ENCODE measurements at places on chromosomes 6 and 20.

DNA sequence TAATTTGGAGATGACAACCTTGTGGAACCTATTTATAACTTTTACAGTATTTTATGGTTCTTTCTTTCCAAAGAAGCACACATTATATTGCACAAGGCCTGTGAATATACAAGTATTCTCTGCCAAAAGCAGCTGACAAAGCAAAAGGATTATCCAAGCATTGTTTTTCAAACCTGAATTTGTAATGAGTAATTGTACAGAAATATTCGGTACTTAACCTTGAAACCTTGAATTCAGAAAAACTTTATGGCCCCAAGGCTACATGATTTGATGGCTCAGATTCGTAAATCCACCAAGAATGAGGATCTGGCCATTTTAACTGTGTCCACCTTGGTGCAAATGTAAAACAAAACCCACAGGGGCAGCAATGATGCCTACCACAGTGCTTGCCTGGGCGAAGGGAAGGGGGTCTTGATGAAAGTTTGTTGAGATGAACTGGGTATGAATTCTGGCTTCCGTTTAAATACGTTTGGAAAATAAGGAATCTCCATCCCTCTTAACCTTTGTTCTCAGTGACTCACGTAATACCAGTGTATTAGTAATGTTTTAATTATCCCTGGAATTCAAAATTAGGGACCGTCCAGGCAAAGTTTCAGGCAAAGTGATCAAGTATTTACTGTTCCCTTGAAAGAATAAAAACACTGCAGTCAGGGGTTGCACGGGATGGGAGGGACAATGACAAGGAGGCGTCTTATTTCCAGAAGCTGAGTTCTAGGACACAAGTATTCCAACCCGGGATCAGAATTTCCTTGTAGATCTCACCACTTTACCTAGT is 2.7 kb upstream of the RBM24 start:
- DNase-seq, result no peak

GRCh38 chr6:137106183-137106582 is 61.4 kb upstream of the IL20RA start:
- no peak for DNase-seq

- no peak for DNase-seq
These were observed 23.1 kb downstream of the PSMG4 start for GRCh38 chr6:3281631-3282475.

DNA sequence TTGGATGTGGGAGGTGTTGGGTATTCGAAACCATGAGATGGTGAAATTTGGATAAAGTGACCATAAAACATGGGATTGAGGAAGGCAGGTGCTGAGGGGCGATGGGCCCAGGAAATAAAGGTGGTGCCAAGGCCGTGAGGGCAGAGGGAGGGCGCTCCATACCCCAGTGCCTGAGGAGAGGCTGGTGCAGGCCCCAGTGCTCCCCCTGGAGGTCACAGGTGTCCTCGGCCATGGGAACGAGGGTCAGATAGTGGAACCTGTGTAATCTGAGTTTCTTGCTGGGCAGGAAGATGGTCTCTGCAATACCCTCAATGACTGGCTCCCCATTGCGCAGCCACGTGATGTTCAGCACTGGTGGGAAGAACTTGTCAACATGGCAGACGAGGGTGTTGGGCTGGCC is 16.2 kb downstream of the HLA-DPB1 start:
- peak; percentile 64 for DNase-seq

- no peak for DNase-seq
These were observed 5.3 kb upstream of the TCP11 start for GRCh38 chr6:35146453-35146852.

DNA sequence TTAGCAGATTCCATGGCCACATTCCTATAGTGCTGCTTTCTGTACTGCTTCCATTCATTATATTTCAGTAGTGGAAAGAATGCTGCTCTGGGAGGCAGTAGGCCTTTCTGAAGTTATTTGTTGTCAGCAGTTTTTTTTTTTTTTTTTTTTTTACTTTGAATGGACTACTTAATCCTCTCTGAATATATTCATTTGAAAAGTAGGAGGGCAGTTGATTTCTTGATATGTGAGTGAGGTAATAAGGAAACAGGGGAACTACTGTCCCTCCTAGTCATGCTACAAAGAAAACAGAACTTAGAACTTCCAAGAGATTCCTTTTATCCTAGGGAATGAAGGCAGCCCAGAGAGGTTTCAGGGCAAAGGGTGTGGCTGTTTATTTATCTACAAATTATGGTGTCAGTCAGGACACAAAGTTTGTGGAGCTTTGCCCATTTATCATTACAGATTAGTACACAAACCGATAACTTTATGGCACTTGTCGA is 155.9 kb downstream of the JARID2 start:
- DNase-seq, result no peak

DNA sequence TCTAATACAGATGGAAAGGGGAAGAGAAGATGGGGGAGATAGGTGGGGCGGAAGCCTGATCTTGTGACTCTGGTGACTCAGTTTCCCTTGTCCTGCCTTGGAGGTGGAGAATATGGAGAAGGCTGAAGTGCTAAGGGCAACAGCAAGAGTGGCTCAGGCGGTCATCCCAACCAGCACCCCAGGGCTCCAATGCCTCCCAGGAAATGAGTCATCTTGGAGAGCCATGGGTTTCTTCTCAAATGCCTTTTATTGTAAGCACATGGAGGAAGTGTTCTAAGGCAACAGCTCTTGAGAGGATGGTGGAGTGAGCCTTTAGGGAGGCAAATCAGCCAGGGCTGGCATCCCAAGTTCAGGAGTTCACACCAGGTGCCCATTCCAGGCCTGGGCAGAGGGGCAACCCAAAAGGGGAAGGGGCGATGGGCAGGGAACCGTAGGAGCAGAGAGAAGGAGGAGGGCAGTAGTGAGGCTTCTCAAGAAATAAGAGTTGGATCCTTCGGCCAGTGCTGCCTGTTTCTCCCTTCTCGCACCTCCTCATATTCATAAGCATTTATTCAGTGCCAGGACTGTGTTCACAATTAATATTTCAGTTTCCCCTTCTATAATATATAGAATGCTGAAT is 13.2 kb upstream of the AHCY start:
- DNase-seq, result no peak

DNA sequence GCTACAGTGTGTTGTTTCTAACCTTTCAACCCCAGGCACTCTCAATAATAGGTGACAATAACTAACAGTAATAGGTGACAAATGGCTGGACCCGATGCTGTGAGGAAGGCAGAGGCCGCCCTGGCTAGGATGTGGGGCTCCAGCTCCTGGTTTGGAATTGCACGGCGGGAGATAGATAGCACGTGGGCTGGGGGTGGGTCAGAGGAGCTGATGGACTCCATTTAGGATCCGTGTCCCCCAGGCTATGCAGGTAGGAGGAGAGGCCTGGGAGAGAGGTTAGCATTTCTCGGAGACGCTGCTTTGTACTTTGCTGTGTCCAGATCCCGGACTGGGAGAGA is 61.4 kb downstream of the EZR start:
- DNase-seq, result no peak

GRCh38 chr20:32010101-32010500 is at the start of gene CCM2L:
TSS of gene CCM2L (plus strand) at chr20:32010438. CDS start at chr20:32010455, 17 bp downstream.
- DNase-seq, result no peak

DNA sequence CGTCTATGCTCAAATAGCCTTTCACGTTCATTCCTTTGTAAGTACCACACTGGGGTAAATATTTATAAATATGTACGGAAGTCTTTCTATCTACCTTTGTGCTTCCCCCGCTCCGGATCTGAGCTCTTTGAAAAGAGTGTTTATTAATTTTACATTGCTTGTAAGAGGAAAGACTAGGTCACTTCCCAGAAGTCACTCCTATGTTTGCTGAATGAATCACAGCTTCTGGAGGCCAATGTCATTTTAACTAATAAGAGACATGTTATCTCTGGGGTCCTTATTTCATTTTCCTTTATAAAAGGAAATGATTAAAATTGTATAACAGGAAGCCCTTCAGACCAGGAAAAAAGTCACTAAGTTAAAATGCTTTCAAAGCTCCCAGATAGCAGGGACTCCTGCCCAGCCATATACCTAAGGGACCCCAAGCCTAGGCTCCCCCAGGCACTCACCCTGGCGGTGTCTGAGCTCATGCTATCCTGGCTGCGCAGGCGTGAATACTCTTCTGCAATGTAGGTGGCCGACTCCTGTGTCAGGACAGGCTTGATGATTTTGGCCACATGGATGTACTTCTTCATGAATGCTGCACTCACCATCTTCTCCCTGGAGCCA is 12.6 kb downstream of the MCM3 start:
- DNase-seq, result no peak

DNA sequence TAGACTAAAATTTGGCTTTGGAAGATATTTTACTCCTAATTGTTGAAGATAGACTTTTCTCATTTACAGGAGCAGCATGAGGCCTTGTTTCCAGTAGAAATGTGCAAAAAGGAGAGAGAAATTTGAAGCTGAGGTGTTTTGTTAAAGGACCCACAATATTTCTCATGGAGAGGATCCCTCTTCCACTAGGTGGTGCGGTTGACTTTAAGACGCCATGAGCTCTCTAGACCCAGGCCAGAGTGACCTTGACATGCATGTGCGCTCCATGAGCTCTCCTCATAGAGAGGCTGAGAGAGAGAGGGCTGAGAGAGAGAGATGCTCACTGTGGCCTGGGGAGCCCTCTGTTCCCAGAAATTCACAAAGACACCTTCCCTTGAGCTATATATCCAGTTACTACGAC is 861.2 kb upstream of the EYS start:
- no peak for DNase-seq

GRCh38 chr20:58075586-58076345 is 152.7 kb downstream of the ANKRD60 start:
- DNase-seq, result no peak

GRCh38 chr20:14828459-14828858 is 491.0 kb upstream of the FLRT3 start:
- no peak for DNase-seq

DNA sequence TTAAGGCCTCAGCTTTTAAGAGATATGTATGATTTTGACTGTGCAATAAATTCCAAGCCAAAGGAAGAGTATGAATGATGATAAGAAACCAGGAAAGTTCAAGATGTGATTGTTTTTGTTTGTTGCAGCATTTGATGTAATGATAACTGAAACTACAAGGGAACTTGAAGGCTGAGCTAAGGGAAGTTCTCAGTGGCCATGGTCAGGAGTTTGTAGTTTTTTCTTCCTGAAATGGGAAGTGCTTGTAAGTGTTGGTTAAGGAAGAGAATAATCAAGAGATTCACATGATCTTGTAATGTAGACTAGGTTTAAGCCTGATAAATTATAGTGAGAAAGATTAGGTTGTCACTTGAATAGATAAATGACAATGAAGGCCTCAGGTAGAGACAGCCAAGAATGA is 53.4 kb downstream of the PTCHD4 start:
- no peak for DNase-seq

DNA sequence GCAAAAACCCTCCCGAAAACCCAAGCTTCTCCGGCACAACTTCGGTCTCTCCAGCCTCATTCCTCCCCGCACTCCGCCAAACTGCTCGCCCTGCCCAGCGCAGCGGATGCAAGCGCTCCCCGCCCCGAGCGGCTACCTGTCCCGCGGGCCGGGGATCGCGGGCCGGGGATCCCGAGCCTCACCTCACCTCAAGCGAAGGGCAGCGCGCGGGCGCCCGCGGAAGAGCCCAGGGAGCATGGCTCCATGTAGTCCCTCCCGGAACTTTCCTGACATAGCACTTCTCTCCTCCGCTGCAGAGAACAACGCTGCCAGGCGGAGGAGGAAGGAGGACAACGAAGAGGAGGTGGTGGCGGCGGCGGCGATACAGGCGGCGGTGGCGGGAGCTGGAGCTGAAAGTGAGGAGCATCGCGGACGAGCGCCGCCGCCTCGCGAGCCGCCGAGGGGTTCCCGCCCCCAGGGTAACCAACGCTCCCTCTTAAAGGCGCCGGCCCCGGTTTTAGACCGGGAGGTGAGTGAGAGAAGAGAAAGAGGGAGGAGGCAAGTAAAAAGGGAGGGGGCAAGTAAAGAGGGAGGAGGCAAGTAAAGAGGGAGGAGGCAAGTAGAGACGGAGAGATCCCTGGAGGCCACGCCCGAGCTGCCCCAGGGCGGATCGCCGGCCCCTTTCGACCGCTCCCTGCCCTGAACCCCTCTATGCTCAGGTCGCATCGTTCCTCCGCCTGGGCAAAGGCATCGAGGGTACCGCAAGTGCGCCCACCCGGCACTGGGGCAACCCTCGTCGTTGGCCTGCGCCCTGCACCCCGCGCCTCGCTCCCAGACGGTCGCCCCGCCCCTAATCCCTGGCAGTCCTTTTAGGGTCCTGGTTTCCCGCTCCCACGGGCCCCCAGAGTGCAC is at the start of gene GPR63:
TSS of gene GPR63 (minus strand) at position 397 of the 891 bp plus-strand sequence. CDS start 37,746 bp downstream, outside the sequence.
- peak; percentile 58 for DNase-seq

GRCh38 chr6:126905917-126906316 is 212.6 kb upstream of the RSPO3 start:
- DNase-seq, result no peak

DNA sequence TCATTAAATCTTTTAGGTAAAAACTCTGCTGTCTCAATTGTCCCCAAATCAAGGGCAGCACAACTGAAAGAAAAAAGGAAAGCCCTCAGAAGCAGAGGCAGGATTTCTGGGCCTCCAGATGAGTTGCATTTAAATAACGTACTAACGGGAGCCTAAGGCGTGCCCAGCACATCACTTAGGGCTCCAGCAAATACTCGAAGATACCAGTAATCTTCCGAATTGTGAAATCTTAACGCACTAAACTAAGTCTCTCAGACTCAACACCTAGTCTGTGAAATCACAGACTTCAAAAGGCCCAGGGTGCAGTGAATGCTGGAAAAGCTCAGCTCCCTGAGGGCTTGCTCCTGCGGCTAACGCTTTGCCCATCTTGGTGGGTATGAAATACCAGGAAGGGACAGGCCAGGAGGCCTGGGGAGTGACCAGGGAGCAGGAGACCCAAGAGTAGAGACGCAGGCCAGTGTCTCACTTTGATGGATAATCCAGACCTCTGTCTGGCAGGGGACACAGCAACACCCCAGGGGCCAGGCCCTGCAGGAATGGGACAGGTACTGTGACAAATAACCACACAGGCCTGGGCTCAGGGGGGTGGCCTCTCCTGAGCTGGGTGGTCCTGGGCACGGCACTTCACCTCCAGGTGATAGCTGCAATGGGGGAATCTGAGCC is 36.4 kb downstream of the RRBP1 start:
- DNase-seq, result no peak

GRCh38 chr20:5996765-5997164 is 46.3 kb downstream of the MCM8 start:
- peak; percentile 5 for DNase-seq

- no peak for DNase-seq
These were observed 79.1 kb downstream of the TNFRSF21 start for GRCh38 chr6:47230579-47230978.
